ENCODE measurements at places on chromosomes 4 and X.

GRCh38 chr4:108492816-108493595 is 127.4 kb upstream of the RPL34 start:
- no peak for DNase-seq

DNA sequence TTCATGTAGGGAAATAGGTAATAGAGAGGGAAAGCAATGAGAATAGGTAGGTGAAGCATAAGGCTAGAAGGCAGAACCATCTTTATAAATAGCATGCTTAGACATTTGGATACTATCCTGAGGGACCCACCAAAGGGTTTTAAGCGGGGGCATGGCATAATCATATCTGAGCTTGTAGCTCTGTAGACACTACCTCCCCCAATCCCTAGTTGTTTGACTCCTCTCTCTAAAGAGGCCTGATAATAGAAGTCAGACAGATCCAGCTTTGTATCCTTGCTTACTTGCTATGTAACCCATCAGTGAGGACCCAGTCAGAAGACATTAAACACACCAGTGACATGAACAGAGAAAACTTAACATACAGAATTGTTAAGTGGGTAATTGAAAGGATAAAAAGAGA is 58.7 kb downstream of the SCFD2 start:
- DNase-seq, result no peak

GRCh38 chr4:147777456-147778091 is 45.7 kb downstream of the ARHGAP10 start:
- no peak for DNase-seq

DNA sequence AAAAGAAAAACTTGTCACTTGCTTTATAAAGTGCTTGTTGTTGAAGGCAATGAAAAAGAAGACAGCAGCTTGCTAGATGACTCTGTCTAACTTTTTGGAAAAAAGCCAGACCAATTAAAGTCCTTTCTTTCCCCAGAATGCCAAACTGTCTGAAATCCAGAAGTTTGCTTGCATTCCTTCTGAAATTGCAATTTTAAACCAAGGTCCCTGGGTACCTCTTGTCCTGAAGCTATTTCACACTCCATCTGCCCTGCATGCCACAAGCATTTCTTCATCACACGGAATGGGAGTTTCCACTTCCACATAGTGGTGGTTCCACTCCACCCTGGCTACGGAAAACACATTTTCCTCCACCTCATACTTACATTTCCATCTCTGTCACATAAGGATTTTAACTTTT is 101.0 kb downstream of the PAPSS1 start:
- no peak for DNase-seq

DNA sequence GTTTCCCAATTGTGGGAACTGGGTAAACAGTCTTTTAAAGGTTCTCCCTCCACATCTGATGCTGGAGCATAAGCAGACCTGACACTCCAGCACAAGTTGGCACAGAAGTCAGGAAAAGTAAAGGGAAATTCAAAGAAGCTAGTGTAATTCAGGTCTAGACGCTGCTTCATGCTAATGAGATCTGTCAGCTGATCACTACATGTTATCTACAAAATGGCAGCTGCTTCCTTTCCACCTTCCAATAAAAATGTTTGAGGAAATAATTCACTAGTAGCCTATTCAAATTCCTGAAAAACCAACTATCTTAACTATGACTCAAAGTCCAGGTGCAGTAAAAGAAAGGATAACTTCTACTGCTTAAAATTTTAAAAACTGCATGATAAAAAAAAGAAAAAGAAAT is 29.3 kb downstream of the DCAF8L2 start:
- no peak for DNase-seq

- DNase-seq, result no peak
Observed at GRCh38 chr4:20618731-20619130, 81.5 kb upstream of the PACRGL start.

Data from stimulated activated CD8-positive, alpha-beta memory T cell treated with anti-CD3 and anti-CD28 coated beads, Interleukin-4, amount 100 ng/mL, for 1 hour (primary cell).